ENCODE measurements at places on chromosomes 12 and 14. TPM values are rescaled to one million over a fixed set of nuclear protein-coding genes. Genes with fewer than 3 reads are reported as not detected.

The NPAS3 gene
- total RNA-seq, result 0.28 TPM

The SLC5A8 gene
- total RNA-seq, result not detected

The MTA1 gene
- 35.8 TPM for total RNA-seq

The IGF1 gene
- total RNA-seq, result 11.7 TPM

The NGB gene
- not detected for total RNA-seq

The SLC10A1 gene
- not detected for total RNA-seq

Data from smooth muscle cell of bladder (primary cell).